Stimulated activated memory B cell treated with anti-CD40 and anti-IgM and Interleukin-4, amounts not matched to agents 10 μg/mL and 1 μg/mL and 100 μg/mL, for 72 hours (primary cell): ENCODE measurements at places on chromosomes 12 and 14.

- H3K4me1 ChIP-seq: peaks cover 59% of the 10 kb centered on the region
- peak; percentile 2 for ATAC-seq
- peak overlapping the region; percentile 98 for H3K27ac ChIP-seq
- peaks cover 27% of the 10 kb centered on the region for H3K36me3 ChIP-seq
These were observed 22.4 kb upstream of the CLEC2D start for GRCh38 chr12:9646794-9647781.

GRCh38 chr12:12081836-12082497 is 11.2 kb downstream of the BCL2L14 start:
- H3K27me3 ChIP-seq: peaks cover 2% of the 10 kb centered on the region
- ATAC-seq: no peak
- no peaks in the 10 kb centered on the region for H3K36me3 ChIP-seq
- no peak overlapping the region for H3K27ac ChIP-seq
- no peaks in the 10 kb centered on the region for H3K4me1 ChIP-seq

DNA sequence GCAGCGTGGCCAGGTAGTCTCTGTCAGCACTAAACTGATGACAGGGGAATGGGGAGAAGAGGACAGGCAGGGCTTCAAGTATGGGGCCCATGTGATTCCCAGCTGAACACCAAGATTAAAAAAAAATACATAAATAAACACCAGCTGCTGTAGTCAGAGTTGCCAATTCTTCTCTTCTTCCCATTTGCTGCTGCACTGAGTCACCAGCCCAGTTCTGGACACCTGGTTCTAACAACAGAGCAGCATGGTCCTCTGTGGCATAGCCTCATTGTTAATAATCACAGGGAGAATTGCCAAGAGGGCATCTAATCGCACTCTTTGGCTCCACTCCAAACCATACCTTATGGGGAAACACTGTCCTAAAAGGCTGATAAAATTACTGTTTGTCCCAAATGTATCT is 15.1 kb downstream of the PPM1H start:
- H3K4me3 ChIP-seq: no peak overlapping the region
- H3K4me1 ChIP-seq: no peaks in the 10 kb centered on the region
- H3K36me3 ChIP-seq: no peaks in the 10 kb centered on the region
- no peaks in the 10 kb centered on the region for H3K27me3 ChIP-seq

DNA sequence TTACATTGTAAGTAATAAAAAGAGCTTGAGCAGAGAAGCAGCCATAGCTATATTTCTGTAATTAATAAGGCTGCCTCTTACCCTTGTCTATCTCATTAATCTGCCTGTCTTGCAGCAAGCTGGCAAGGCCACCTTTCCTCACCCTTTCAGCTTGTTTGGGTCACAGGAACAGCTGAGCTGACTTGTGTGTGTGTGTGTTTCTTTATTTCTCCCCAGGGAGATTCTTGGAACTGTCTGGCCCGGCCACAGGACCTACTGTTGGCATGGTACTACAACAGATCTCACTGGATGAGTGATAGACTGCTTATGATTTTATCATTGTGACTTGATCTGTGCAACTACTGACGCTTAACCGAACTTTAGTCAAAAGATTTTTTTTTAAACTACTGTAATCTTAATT is 213.7 kb downstream of the SLC2A13 start:
- no peak overlapping the region for H3K4me3 ChIP-seq
- H3K27ac ChIP-seq: no peak overlapping the region
- ATAC-seq: no peak
- H3K27me3 ChIP-seq: no peaks in the 10 kb centered on the region

- H3K4me1 ChIP-seq: peaks cover 64% of the 10 kb centered on the region
- H3K27ac ChIP-seq: no peak overlapping the region
- H3K27me3 ChIP-seq: no peaks in the 10 kb centered on the region
- H3K4me3 ChIP-seq: no peak overlapping the region
- H3K36me3 ChIP-seq: peaks cover 11% of the 10 kb centered on the region
These were observed 4.9 kb downstream of the GALNT6 start for GRCh38 chr12:51386351-51386750.

DNA sequence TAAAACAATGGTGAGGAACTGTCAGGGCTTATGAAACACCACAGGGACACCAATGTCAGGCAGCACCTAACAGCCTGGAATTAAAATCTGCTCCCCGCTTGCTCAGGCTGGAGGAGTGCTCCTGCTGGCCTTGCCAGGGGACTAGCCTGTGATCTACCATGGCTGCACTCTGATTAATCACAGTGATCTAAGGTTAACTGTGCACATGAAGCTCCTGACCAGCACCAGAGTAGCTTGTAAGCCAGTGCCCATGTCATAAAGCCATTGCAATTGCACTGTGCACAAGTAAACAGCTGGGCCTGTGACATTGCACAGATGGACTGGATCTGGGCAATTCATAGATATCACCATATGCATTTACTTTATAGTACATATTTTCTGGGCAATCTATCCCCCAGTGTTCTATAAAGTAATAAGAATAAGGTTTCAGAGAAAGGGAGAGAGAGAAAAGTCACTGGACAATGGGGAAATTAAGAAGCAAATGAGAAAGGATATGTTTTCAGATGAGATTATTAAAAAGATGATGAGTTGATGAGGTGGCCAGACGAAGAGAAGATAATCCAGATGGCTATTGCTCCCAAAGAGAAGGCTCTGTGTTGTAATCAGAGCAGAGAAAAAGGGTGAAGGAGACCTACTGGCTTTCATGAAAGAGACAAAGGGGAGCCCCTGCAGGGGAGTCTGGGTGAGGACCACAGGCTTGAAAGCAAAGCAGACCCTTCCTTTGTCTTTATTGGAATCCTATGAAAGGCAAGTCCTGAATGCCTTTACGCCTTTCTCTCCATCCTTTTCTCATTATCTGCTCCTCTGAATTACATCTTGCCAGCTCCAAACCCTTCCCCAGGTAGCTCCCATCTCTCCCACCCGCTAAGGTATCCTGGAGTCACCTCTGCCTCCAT is 145.8 kb downstream of the SLC38A6 start:
- no peak for ATAC-seq
- no peaks in the 10 kb centered on the region for H3K36me3 ChIP-seq
- no peak overlapping the region for H3K27ac ChIP-seq
- H3K4me1 ChIP-seq: no peaks in the 10 kb centered on the region
- H3K4me3 ChIP-seq: no peak overlapping the region

DNA sequence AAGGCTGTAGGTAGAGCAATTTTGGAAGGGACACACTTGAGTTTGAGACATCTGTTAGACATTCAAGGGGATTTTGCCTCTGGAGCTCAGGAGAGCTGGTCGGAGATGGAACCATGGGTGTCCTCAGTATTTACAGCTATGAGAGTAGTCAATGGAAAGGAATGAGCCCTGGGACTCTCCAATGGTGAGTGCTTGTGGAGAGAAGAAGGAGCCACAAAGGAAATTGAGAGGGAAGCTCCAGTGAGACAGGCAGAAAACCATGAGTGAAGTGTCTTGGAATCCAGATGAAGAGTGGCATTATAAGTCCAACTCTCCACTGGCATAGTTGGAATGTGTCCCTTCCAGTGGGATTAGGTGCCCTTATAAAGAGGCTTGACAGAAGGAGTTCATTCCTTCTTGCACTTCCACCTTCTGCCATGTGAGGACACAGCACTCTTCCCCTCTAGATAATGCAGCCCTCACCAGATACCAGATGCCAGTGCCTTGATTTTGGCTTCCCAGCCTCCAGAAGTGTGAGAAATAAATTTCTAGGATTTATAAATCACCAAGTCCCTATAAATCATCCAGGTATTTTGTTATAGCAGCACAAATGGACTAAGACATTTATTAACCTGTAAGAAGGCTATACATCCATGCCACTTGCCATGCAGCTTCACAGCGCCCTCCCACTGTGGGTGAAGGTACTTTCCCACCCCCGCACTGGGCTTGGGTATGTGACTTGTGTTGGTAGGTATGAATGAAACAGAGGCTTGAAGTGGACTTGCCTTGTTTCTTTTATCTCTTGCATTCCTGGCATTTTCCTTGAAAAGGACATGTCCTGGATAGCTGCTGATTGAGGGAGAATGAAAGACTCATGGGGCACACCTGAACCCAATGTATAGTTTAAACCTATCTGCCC is 27.3 kb downstream of the LLPH start:
- peaks cover 5% of the 10 kb centered on the region for H3K4me1 ChIP-seq
- no peak for ATAC-seq
- H3K36me3 ChIP-seq: no peaks in the 10 kb centered on the region
- H3K27me3 ChIP-seq: peaks cover 29% of the 10 kb centered on the region
- H3K27ac ChIP-seq: no peak overlapping the region
- no peak overlapping the region for H3K4me3 ChIP-seq

DNA sequence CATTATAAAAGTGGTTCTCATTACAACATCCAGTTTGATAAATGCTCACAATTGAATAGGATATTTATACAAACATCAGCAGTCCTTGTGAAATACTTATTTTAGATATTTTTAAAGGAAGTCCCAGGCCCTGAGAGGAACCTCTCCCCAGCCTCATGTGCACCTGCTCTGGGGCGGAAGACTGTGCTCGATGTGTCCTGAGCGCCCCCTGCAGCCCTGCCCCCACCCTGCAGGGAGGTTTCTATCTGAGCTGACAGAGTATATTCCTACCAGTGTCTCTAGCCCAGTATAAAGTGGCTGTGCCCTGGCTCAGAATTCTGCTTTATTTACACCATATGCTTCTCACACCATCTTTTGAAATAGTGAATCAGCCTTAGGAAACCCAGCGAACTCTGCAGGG is 1349.1 kb downstream of the TMEM121 start:
- H3K27ac ChIP-seq: no peak overlapping the region
- no peak overlapping the region for H3K4me3 ChIP-seq
- H3K36me3 ChIP-seq: no peaks in the 10 kb centered on the region
- peak; percentile 61 for ATAC-seq
- H3K4me1 ChIP-seq: peaks cover 23% of the 10 kb centered on the region

DNA sequence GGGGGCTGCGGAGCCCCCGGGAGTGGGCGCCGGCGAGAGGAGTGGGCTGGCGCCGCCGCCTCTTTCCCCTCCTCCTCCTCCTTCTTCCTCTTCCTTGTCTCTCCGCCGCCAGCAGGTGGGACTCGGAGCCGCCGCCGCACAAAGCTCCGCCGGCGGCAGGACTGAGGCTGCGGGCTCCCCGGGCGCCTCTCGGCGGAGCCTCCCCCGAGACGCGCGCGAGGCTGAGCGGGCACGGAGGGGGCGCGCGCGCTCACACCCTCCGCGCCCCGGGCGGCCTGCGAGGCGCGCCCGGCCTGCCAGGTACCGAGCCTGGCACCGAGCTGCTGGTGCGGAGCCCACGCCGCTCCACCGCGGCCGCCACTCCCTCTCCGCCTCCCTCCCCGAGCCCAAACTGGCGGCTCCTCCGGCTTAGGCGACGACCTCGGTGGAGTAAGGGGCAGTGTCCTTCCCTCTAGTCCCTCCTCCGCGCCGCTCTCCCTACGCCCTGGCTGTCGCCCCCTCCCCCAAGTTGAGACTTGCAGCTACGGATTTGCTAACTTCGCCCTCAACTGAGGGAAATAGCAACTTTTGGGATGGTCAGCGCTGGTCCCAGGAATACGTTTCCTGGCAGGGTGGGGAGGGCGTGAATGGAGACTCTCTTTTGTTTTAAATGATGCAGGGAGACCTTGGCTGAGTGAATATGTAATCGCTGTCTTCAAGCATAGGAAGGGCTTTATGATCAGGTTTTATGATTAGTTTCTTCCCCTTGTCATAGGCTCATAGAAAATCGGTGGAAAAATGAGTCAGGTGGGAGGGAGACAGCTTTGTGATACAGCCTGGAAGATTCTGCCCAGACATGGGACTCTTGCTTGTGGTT is 199.5 kb upstream of the CAND1 start:
- H3K27ac ChIP-seq: no peak overlapping the region
- H3K36me3 ChIP-seq: no peaks in the 10 kb centered on the region
- H3K27me3 ChIP-seq: peaks cover 59% of the 10 kb centered on the region
- peak; percentile 69 for ATAC-seq
- H3K4me1 ChIP-seq: peaks cover 22% of the 10 kb centered on the region

GRCh38 chr14:93033084-93033982 is 82.4 kb downstream of the ITPK1 start:
- H3K4me1 ChIP-seq: peaks cover 92% of the 10 kb centered on the region
- H3K4me3 ChIP-seq: peak overlapping the region; percentile 73
- peaks cover 9% of the 10 kb centered on the region for H3K36me3 ChIP-seq
- no peaks in the 10 kb centered on the region for H3K27me3 ChIP-seq
- ATAC-seq: peak; percentile 39
- H3K27ac ChIP-seq: peak overlapping the region; percentile 90

DNA sequence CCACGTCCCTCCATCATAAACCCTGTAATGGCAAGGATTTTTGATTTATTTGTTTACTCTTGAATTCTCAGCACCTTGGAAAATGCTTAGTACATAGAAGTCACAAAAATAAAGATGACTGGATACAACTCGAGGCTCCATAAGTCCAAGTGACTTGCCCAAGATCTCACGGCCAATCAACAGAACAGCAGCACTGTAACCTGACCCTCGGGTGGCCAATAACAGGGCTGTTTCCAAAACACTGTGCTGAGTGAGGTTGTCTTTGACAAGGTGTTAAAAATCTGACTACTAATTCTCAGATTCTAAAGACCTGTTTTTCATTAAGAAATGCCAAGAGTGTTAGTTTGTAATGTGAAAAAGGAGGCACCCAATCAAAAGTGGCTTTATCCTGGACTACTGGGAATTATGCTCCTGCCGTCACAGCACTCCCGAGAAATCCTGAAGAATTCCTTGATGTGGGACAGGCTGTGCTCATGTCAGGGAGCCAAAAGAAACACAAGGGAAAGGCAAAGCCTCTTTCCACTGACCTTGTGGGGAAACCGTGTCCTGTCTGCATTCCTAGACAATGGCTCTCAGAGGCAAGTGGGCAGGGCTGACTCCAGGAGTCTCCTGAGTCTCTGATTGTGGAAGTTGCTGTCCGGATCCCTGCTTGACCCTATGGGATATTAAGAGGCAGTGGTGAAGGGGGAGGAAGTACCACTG is 204.7 kb upstream of the PELI2 start:
- no peaks in the 10 kb centered on the region for H3K36me3 ChIP-seq
- no peaks in the 10 kb centered on the region for H3K27me3 ChIP-seq
- H3K4me1 ChIP-seq: no peaks in the 10 kb centered on the region
- H3K4me3 ChIP-seq: no peak overlapping the region
- H3K27ac ChIP-seq: no peak overlapping the region

- no peak overlapping the region for H3K27ac ChIP-seq
- H3K4me3 ChIP-seq: no peak overlapping the region
- H3K27me3 ChIP-seq: no peaks in the 10 kb centered on the region
These were observed 289.8 kb upstream of the RTL1 start for GRCh38 chr14:101193106-101193844.
